ENCODE measurements at places on chromosomes 3 and 15.

- no peak for DNase-seq
Observed at GRCh38 chr3:114857299-114857701, 289.8 kb downstream of the ZBTB20 start.

GRCh38 chr3:65576966-65577365 lies 461.8 kb downstream of the MAGI1 start:
- no peak for DNase-seq

- DNase-seq = no peak
Observed at GRCh38 chr15:60526127-60526616, 47.2 kb upstream of the ICE2 start.

DNA sequence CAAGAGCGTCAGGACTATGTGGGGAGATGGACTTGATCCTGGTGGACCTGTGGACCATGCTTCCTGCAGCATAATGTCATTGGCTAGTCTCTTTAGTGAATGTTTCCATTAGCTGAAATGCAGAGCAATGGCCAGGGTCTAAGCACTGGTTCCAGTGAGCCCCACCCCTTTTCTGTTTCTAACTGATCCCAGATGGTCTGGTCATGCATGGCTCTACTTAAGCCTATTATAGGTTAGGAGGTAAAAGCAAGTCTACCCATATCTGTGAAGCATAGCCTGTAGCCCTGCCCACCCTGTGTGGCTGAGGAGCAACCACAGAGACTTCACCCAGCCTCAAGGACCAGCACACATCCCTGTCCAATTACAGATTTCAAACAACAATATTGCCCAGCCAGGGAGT lies 419.2 kb downstream of the ZNF385D start:
- no peak for DNase-seq

DNA sequence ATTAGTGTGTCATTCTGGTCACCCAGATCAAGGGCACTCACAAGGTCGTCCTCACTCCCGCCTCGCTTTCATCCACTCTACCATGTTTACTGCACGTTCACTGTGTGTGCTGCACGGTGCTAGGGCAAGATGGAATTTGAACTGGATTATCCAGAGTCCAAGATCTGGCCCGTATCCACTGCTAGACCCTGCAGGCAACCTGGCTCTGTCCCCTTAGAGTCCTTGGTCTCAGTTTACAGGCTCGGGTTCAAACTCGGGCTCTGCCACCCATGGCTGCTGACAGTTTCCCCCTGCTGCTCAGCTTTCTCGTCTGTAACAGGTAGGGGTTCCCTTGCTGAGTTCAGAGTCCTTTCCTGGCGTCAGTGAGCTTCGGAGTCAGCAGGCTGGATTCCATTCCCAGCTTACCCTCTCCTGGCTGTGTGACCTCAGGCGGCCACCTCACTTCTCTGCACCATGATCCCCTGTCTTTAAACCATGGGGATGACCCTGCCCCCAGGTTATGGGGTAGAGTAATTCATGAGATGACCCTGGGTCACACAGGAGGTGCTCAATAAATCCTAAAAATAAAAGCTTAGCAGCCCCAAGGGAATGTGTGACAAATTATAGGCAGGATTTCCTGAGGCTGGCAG lies 79.6 kb upstream of the SLC6A6 start:
- no peak for DNase-seq

DNA sequence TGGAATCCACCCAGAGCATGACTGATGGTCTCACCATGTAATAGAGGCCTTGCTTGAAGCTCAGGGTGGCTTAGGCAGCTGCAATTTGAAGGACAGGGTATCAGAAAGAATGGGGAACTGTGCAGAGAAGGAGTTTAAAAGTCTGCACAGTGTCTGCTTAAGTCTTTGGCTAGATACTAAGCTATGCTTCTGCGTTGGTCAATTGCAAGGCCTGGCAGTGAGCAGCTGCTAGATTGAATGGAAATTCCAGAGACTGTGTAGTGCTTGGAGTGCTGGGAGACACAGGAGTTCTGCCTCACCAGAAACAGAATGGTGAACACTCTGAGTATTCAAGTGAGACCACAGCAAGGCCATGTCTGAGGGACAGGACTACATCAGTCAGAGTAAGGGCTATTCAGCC lies 17.3 kb upstream of the ATP10A start:
- no peak for DNase-seq

- no peak for DNase-seq
Observed at GRCh38 chr3:64228110-64228509, 2.8 kb upstream of the PRICKLE2 start.

- DNase-seq = no peak
Observed at GRCh38 chr3:126693921-126694320, 10.1 kb upstream of the CHCHD6 start.

DNA sequence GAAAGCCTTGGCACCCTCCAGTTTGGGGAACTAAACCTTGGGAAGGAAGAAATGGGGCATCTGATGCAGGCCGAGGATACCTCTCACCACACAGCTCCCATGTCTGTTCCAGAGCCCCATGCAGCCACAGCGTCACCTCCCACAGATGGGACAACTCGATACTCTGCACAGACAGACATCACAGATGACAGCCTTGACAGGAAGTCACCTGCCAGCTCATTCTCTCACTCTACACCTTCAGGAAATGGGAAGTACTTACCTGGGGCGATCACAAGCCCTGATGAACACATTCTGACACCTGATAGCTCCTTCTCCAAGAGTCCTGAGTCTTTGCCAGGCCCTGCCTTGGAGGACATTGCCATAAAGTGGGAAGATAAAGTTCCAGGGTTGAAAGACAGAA lies 7.7 kb downstream of the MAP1A start:
- no peak for DNase-seq

DNA sequence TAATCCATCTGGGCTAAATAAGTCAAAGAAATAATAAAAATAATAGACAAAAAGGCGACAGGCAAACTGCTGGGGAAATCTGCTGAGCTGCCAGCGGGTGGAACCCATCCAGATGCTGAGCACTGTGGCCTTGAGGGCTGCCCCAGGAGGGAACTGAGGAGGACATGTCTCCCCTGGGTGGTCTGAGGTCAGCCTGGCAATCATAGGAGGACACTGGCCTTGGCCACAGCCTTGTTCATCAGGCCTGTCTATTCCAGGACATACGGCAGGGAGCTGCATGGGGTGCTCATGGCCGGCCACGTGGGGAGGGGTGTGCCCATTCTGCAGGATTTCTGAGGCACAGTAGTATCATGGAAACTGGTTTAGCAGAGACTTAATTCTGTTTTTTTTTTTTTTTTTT lies 21.5 kb upstream of the SNRPA1 start:
- no peak for DNase-seq

- DNase-seq = no peak
Observed at GRCh38 chr15:48514103-48514816, 131.2 kb downstream of the FBN1 start.

GRCh38 chr3:52123106-52123725 lies 31.0 kb downstream of the POC1A start:
- peak; percentile 57 for DNase-seq

DNA sequence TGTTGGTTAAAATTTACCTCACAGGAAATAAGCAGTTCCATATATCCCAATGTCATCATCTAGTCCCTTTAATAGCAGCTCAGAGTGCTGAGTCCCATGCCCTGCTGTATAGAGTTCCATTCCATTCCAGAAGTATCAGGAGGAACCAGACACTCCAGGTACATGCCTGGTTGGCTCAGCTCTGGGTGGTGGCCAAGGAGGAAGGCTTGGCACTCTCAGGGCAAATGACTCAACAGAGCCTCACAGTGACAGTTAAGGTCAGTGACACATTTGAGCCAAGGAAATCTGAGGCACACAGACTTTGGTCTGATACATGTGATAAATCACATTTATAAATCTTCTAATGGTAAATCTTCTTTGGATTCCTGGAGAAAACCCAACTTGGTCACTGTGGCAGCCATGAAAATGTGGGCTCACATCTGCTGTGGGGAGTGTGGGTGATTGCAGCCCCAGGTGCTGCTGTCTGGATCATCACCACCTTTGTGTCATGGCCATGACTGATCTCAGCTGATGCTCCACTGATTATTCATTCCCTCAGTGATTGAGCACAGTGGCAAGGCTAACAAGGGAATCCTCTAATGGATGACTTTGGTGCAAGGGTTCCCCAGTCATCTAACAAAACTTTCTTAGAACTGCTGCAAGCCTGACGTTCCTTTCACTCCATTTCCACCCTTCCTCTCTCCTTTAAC lies 9.3 kb downstream of the HHLA2 start:
- DNase-seq = no peak

DNA sequence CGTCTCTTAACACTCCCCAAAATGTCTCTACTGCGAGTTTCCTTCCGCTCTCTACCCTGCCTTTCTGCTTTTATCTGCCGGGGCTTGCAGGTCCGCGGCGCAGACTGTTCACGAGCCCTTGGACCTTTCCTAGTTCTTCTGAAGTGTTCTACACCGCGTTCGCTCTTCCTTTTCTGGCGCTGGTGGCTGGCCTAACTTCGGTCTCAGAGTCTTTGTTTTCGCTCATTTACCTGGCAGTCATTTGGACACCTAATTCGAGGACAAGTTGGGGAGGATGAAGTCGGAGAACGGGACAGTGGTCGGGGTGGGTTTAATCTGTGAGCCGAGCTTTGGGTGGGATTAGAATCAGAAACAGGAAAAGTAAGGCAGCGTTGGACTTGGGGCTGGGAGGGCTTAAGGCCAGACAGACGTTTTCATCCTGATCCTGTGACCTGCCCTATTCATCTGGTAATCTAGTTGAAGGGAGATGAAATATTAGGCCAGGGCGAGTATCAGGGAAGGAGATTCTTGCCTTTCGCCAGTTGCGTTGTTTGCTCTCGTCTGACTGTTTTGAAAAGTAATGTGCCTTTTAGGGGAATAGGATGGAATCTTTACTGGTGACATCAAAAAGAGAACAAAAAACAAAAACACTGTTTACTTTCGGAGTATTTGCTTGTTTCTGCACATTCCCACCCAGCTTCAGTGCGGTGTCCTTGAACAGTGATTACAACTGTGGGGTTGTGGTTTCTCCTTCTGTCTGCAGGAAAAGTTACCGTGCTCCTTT lies 1.8 kb downstream of the DIPK2A start:
- peak; percentile 8 for DNase-seq

GRCh38 chr15:75362642-75363249 lies 5.7 kb downstream of the MAN2C1 start:
- DNase-seq = no peak

DNA sequence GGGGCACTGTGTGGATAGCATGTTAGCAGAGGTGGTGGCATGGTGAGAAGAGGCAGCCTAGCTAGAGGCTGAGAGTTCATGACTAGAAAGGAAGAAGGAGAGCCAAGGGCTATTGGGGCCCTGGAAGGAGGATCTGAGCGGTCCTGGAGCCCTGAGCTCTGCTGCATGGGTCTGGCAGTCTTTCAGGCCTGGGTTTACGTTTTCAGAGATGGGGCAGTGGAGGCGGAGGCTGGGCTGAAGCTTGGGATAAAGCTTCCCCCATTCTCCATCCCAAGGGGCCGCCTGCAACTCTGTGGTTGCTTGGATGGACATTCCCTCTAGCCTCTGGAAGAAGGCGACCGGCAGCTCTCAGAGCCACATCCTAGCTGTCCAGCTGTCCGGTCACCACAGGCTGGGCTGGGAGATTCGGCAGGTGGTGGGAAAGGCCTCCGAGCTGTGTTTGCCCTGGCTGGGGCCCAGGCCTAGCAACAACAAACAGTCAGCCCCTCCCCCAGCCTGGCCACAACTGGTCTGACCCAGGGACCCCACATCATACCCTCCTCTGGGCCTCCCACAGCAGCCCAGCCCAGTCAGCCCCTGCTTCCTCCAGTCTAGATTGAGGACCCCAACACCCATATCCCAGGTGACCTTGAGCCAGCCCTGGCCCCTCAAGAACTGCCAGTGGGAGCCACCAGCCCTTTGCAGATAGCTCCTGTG lies 1.8 kb upstream of the SLC38A3 start:
- no peak for DNase-seq

DNA sequence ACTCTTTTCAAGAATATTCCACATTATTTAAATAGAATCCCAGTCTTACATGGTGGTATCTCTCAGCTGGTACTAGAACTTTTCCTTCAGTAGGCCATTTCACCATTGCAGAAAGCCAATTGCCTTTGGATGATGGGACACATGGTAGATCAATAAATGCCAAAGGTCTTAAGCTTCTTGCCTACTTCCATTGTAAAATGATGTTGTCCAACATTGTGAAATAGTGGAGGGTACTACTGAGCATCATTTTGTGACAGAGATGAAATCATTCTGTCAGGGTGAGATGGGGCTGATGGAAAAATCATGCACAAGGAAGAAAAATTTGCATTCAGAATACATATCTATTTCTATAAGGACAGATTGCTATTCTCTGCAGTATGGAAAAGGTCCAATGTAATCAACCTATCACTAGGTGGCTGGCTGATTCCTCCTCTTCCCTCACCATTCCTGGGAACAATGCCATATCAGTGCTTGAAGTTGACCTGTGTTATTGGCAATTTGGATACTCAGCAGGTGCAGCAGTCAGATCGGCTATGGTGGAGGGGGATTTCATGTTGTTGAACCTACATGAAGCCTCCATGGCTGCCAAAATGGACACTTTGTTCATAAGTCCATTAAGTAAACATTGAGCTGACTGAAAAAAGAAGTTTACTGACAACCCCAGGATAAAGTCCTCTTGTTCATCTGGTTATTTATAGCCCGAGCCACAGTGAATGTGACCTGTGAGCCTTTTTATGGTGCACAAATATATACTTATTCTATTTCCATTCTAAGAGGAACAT lies 596.9 kb upstream of the ARPP21 start:
- DNase-seq = no peak

- DNase-seq = no peak
Observed at GRCh38 chr15:51970132-51970817, 1.3 kb downstream of the LEO1 start.
